Urinary bladder (tissue), 4 donors: ENCODE measurements at places on chromosomes 5 and 9. TPM values are rescaled to one million over a fixed set of nuclear protein-coding genes. Genes with fewer than 3 reads are reported as not detected.

The IL4 gene
- not detected for total RNA-seq

The CCNI2 gene
- 1.9 TPM for total RNA-seq

The SPATA31A3 gene
- not detected for total RNA-seq

The INSL4 gene
- not detected for total RNA-seq

The ACTBL2 gene
- total RNA-seq: not detected

The PCDHA10 gene
- 1.1 TPM for total RNA-seq

The ZNF782 gene
- total RNA-seq: 29.7 TPM

The TXNDC8 gene
- total RNA-seq: not detected

The TRPM6 gene
- 0.63 TPM for total RNA-seq

The CNTNAP3 gene
- total RNA-seq: 20.9 TPM

The RIGI gene
- 25.2 TPM for total RNA-seq

The LRRC70 gene
- total RNA-seq: 18.1 TPM

The DAPK1 gene
- total RNA-seq: 79.2 TPM

The PCDHGB7 gene
- 10.4 TPM for total RNA-seq

The DIRAS2 gene
- 2.2 TPM for total RNA-seq

The SHOC1 gene
- total RNA-seq: not detected

The HCN1 gene
- total RNA-seq: 0.26 TPM

The IL33 gene
- total RNA-seq: 123 TPM
